ENCODE measurements at places on chromosomes 5 and 9.

- DNase-seq, result no peak
Measured at GRCh38 chr9:28883234-28883633, 1310.0 kb upstream of the C9orf72 start.

GRCh38 chr9:86993830-86994229 is 46.5 kb upstream of the GAS1 start:
- no peak for DNase-seq

- no peak for DNase-seq
Measured at GRCh38 chr9:105154723-105155191, 89.7 kb upstream of the SLC44A1 start.

GRCh38 chr5:17426104-17426749 is 71.8 kb upstream of the TAF11L2 start:
- DNase-seq, result no peak

GRCh38 chr5:170251462-170251861 is 18.7 kb downstream of the C5orf58 start:
- DNase-seq, result no peak

DNA sequence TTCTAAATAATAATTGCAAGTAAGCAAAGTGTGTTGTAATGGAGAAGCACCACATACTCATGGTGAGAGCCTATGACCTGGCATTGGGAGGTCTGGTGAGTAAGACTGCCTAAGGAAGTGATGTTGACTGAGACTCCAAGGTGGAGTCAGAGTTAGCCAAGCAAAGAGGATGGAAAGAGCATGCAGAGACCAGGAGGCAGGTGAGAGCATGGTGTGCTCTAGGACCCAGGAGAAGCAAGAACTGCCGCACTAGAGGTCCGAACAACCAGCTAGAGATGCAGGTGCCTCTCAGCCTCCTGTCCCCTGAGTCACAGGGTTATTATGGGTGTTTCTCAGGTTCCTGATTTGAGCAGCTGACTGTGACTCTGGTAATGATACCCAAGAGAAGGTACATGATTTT is 27.3 kb downstream of the ANP32B start:
- DNase-seq, result no peak
